ENCODE measurements at places on chromosomes 13 and 19. TPM values are rescaled to one million over a fixed set of nuclear protein-coding genes. Genes with fewer than 3 reads are reported as not detected.

DNA sequence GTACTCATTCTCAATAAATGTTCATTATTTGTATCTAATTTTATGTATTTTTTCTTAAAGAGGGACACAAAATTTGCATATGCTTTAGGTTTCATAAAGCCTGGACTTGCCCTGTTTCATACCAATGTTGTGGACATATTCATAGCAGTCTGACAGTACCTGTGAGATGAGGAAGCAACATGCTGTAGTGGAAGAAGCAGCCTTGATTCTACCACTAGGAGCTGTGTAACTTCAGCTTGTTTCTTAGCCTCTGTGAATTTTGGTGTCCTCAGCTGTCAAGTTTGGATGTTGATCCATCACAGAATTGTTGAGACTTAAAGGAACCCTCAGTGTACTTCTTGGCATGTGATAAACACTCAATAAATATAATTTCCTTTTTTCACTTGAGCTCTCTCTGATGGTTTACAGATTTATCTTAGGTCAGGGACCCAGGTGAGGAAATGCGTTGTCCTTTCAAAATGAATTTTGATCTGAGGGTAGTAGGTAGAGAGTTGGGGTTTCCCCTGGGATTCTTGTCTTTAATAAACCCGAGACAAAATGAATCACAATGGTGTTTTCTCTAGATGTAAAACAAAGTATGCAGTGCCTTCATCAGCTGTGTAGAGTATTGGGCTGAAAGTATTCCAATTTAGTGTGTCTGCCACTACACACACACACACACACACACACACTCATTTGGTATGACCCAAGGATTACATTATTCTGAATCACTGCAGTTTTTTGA is 152.1 kb downstream of the KCNRG start:
- no peak for DNase-seq

Gene FLT1
- 66.8 TPM for total RNA-seq

DNA sequence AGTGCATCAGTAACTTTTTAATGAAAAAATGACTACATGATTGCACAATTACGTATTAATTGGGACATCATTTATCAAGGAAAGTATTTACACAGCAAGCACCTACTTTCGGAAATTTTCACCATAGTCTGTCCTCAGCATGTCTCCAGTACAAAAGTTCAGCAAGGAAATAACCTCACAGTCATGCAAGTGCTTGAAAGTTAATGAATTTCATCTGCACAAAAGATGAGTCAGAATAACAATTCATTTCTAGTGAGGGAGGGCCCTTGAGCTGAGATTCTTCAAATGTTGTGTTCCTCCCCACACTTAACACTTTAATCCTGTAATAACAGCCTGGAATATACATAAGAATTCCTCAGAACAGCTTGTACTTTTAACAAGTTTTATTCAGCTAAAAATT is 49.0 kb upstream of the OXGR1 start:
- no peak for DNase-seq

Gene PRDX2
- total RNA-seq = 447 TPM

Gene PALM
- total RNA-seq = 25.6 TPM

Gene TBXA2R
- total RNA-seq = 1.3 TPM

Gene PLVAP
- 0.27 TPM for total RNA-seq

Gene CRLF1
- 55.8 TPM for total RNA-seq
